ENCODE measurements at places on chromosomes 1 and 21. TPM values are rescaled to one million over a fixed set of nuclear protein-coding genes. Genes with fewer than 3 reads are reported as not detected.
A peak's percentile ranks its signal among the peaks of the same experiment; 100 is the strongest.

DNA sequence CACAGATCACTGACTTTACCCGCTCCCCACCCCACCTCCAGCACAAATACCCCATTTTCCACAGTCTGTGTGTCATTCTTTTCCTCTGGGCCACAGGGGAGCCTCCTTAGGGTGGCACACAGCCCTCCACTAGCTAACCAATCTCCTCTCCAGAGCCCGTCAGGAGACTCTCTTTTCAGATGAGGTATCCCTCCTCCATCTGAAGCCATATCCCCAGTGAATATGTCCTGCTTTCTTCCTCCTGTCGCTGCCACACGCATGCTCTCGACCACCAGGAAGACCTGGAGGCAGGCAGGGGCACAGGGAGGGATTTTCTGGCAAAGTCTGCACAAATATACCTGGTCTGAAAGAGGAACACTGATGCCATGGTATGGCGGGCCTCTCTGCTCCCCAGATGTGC, 635 bp downstream of the ZNF648 start:
- peak; percentile 36 for DNase-seq

DNA sequence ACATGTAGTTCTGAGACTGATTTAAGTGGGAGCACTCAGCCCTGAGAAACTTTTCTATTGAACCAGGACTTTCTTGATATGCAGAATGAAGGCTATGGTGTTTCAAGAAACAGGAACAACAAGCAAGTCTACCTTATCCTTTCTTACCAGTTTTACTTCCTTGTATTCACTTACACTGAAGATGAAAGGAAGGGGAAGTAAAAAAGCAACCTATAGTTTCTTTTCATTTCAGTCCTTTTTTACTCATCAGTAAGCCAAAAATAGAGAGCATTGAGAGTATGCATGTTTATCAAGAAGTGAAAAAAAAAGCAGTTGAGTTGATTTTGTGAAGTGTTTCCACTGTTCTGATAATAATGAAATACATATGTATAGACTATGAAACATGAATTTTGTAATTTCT, 1010.3 kb downstream of the AMY1C start:
- DNase-seq, result no peak

- DNase-seq, result no peak
Observed at GRCh38 chr1:235710687-235711086, 61.1 kb upstream of the GNG4 start.

Gene CBR3
- 1.8 TPM for total RNA-seq

Gene IBA57
- 7.1 TPM for total RNA-seq

Measured in right atrium auricular region (tissue), 2 donors.